ENCODE measurements at places on chromosomes 2 and 18.

- no peak overlapping the region for H3K27ac ChIP-seq
- DNase-seq = no peak
- H3K27me3 ChIP-seq = no peaks in the 10 kb centered on the region
- no peaks in the 10 kb centered on the region for H3K36me3 ChIP-seq
Measured at GRCh38 chr18:14025306-14025940, 106.8 kb downstream of the ZNF519 start.

DNA sequence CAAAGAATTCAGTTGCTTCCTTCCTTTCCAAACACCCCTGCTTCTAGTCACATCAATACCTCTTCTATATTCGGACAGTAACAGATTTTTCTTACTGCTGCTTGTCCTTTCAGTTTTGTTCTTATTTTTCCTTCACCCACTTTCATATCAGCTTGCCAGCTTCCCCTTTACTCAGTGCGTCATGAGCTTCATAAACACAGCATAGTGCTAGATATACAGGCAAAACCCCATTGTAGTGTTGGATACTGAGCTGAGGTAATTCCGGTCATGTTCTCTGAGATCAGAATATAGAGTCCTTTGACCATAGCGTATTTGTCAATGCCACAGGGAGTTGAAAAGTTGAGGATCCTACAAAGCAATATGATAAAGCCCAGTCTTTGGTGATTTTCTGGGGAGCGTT lies 2.4 kb downstream of the FARP2 start:
- peaks cover 2% of the 10 kb centered on the region for H3K27me3 ChIP-seq
- H3K4me3 ChIP-seq = no peak overlapping the region
- no peak for DNase-seq
- H3K4me1 ChIP-seq = peaks cover 21% of the 10 kb centered on the region
- H3K27ac ChIP-seq = no peak overlapping the region

GRCh38 chr2:199480966-199481365 lies 23.2 kb upstream of the SATB2 start:
- H3K27me3 ChIP-seq = no peaks in the 10 kb centered on the region
- H3K27ac ChIP-seq = no peak overlapping the region
- no peaks in the 10 kb centered on the region for H3K4me1 ChIP-seq
- DNase-seq = no peak
- no peak overlapping the region for H3K4me3 ChIP-seq
- no peaks in the 10 kb centered on the region for H3K36me3 ChIP-seq

GRCh38 chr2:232142049-232142448 lies 180.5 kb downstream of the DIS3L2 start:
- H3K4me1 ChIP-seq = peaks cover 28% of the 10 kb centered on the region
- H3K4me3 ChIP-seq = no peak overlapping the region
- DNase-seq = peak; percentile 40
- no peak overlapping the region for H3K27ac ChIP-seq
- no peaks in the 10 kb centered on the region for H3K36me3 ChIP-seq

GRCh38 chr18:55544014-55544413 lies 44.0 kb downstream of the TCF4 start:
- DNase-seq = no peak
- H3K4me3 ChIP-seq = no peak overlapping the region
- no peaks in the 10 kb centered on the region for H3K36me3 ChIP-seq
- H3K27ac ChIP-seq = no peak overlapping the region

- H3K27ac ChIP-seq = no peak overlapping the region
- peaks cover 5% of the 10 kb centered on the region for H3K27me3 ChIP-seq
- H3K36me3 ChIP-seq = no peaks in the 10 kb centered on the region
- H3K4me1 ChIP-seq = peaks cover 3% of the 10 kb centered on the region
Measured at GRCh38 chr18:50104421-50104820, 90.5 kb downstream of the MYO5B start.

- no peak overlapping the region for H3K4me3 ChIP-seq
- H3K36me3 ChIP-seq = peaks cover 3% of the 10 kb centered on the region
- no peak for DNase-seq
- no peak overlapping the region for H3K27ac ChIP-seq
- H3K27me3 ChIP-seq = peaks cover 2% of the 10 kb centered on the region
Measured at GRCh38 chr2:201275069-201275468, 14.7 kb downstream of the CASP8 start.

GRCh38 chr18:44911773-44912172 lies 231.1 kb downstream of the SETBP1 start:
- peaks cover 5% of the 10 kb centered on the region for H3K4me1 ChIP-seq
- H3K27ac ChIP-seq = no peak overlapping the region
- H3K36me3 ChIP-seq = peaks cover 25% of the 10 kb centered on the region
- DNase-seq = no peak
- H3K4me3 ChIP-seq = no peak overlapping the region

- no peak for DNase-seq
- peaks cover 6% of the 10 kb centered on the region for H3K27me3 ChIP-seq
- no peaks in the 10 kb centered on the region for H3K4me1 ChIP-seq
- H3K27ac ChIP-seq = no peak overlapping the region
- no peak overlapping the region for H3K4me3 ChIP-seq
Measured at GRCh38 chr2:21097331-21097730, 26.4 kb upstream of the TDRD15 start.

DNA sequence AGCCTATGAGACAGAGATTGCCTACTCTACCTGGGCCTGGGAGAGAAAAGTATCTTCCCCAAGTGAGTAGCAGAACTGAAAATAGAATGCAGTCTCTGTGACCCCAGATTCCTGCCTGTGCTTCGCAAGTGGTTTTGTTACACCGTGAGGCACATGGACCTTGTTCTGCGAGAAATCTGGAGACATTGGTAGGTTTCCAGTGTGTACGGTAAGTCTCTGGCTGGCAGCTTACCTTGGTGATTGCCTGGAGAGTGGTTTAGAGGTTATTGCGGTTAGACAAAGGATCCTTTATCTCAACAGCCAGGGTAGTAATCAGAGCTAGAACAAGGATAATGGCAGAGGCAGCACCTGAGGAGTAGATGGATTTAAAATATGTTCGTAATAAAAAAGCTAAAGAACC lies 606.0 kb upstream of the GCFC2 start:
- H3K27me3 ChIP-seq = no peaks in the 10 kb centered on the region
- no peak overlapping the region for H3K4me3 ChIP-seq
- H3K27ac ChIP-seq = no peak overlapping the region
- H3K4me1 ChIP-seq = no peaks in the 10 kb centered on the region
- no peak for DNase-seq

GRCh38 chr18:22624176-22624575 lies 206.5 kb upstream of the CTAGE1 start:
- DNase-seq = no peak
- no peaks in the 10 kb centered on the region for H3K4me1 ChIP-seq
- no peaks in the 10 kb centered on the region for H3K27me3 ChIP-seq
- no peaks in the 10 kb centered on the region for H3K36me3 ChIP-seq

GRCh38 chr2:148554459-148555247 lies 89.9 kb upstream of the EPC2 start:
- no peak overlapping the region for H3K27ac ChIP-seq
- H3K27me3 ChIP-seq = no peaks in the 10 kb centered on the region
- H3K4me3 ChIP-seq = no peak overlapping the region
- no peak for DNase-seq
- H3K36me3 ChIP-seq = peaks cover 8% of the 10 kb centered on the region

GRCh38 chr2:71896385-71897136 lies 251.1 kb downstream of the CYP26B1 start:
- H3K4me1 ChIP-seq = peaks cover 4% of the 10 kb centered on the region
- H3K27ac ChIP-seq = no peak overlapping the region
- no peak for DNase-seq
- H3K4me3 ChIP-seq = no peak overlapping the region
- peaks cover 6% of the 10 kb centered on the region for H3K36me3 ChIP-seq
- H3K27me3 ChIP-seq = peaks cover 6% of the 10 kb centered on the region

DNA sequence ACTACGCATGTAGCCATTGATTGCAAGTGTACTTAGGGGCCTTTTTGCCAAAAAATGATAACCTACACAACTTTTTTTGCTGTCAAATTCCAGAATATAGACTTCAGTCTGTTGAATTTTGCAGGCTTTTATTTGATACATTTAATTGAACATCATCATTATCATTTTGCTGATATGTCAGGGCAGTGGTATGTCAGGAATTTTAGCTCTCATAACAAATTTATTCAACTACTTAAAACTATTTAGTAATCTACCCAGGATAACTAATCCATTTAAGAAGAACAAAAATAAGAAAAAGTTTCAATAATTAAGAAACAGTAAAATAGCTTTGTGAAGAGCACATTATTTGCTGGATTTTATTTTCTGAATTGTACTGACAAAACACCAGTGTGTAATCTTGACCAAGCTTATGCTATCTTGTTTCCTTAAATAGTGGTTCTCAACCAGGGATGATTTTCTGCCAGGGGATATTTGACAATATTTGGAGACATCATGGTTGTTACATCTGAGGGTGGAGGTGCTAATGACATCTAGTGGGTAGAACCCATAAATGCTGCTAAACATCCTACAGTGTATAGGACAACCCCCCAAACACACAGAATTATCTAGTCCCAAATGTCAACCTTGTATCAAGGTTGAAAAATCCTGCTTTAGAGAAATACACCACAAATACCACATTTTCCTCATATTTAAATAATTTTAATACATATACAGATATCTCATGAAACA lies 12.1 kb upstream of the TTN start:
- peaks cover 3% of the 10 kb centered on the region for H3K27me3 ChIP-seq
- H3K4me3 ChIP-seq = no peak overlapping the region
- H3K36me3 ChIP-seq = no peaks in the 10 kb centered on the region
- H3K4me1 ChIP-seq = peaks cover 3% of the 10 kb centered on the region
- DNase-seq = no peak

GRCh38 chr2:79801082-79801481 lies 288.2 kb downstream of the CTNNA2 start:
- H3K36me3 ChIP-seq = no peaks in the 10 kb centered on the region
- no peaks in the 10 kb centered on the region for H3K4me1 ChIP-seq
- no peak overlapping the region for H3K27ac ChIP-seq
- no peak overlapping the region for H3K4me3 ChIP-seq
- peaks cover 3% of the 10 kb centered on the region for H3K27me3 ChIP-seq
- DNase-seq = no peak

DNA sequence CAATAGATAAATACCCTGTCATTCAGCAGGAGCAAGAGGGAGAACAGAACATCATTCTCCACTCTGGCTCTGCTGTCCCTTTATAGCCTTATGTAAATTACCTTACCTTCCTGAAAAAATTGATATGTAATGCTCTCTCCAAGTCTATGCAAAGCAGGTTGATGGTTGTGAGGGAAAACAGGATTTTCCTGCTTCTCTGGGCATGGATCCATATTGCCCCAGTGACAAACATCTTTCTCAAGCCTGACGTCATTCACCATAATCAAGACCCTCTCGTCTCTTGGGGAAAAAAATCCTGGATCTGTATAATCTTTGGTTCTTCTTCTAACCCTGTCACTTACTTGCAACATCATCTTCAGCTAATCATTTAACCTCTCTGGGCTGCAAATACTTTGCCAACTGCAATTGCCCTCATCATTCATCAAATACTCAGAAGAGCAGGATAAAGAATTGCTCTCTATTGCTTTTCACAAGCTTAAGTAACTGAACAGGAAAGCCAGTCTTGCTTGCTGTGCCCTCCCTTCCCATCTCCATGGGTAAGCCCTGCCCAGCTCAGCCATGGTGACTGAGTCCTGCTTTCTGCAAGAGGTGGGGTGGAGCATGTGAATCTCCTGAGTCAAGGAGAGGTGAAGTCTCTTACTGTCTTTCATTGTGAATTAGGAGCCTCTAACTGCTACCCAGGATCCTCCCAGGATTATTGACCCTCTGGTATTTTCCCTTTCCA lies 123.7 kb upstream of the KLF7 start:
- no peak overlapping the region for H3K4me3 ChIP-seq
- peaks cover 3% of the 10 kb centered on the region for H3K4me1 ChIP-seq
- no peak for DNase-seq
- no peaks in the 10 kb centered on the region for H3K27me3 ChIP-seq
- no peaks in the 10 kb centered on the region for H3K36me3 ChIP-seq

- no peak overlapping the region for H3K27ac ChIP-seq
- peaks cover 4% of the 10 kb centered on the region for H3K36me3 ChIP-seq
- H3K4me1 ChIP-seq = peaks cover 5% of the 10 kb centered on the region
- H3K27me3 ChIP-seq = peaks cover 3% of the 10 kb centered on the region
- H3K4me3 ChIP-seq = no peak overlapping the region
Measured at GRCh38 chr2:68435615-68436014, 31.5 kb downstream of the FBXO48 start.

- H3K36me3 ChIP-seq = no peaks in the 10 kb centered on the region
- H3K27ac ChIP-seq = no peak overlapping the region
- no peak for DNase-seq
- H3K27me3 ChIP-seq = no peaks in the 10 kb centered on the region
- no peak overlapping the region for H3K4me3 ChIP-seq
Measured at GRCh38 chr2:99860720-99861375, 281.5 kb downstream of the AFF3 start.

GRCh38 chr2:12110074-12110473 lies 363.6 kb downstream of the LPIN1 start:
- no peak overlapping the region for H3K4me3 ChIP-seq
- H3K36me3 ChIP-seq = no peaks in the 10 kb centered on the region
- no peak for DNase-seq
- peaks cover 2% of the 10 kb centered on the region for H3K27me3 ChIP-seq
- H3K27ac ChIP-seq = no peak overlapping the region

GRCh38 chr18:54242327-54242726 lies 17.9 kb upstream of the MBD2 start:
- H3K4me1 ChIP-seq = peaks cover 8% of the 10 kb centered on the region
- peaks cover 5% of the 10 kb centered on the region for H3K27me3 ChIP-seq
- no peak overlapping the region for H3K4me3 ChIP-seq
- DNase-seq = no peak

DNA sequence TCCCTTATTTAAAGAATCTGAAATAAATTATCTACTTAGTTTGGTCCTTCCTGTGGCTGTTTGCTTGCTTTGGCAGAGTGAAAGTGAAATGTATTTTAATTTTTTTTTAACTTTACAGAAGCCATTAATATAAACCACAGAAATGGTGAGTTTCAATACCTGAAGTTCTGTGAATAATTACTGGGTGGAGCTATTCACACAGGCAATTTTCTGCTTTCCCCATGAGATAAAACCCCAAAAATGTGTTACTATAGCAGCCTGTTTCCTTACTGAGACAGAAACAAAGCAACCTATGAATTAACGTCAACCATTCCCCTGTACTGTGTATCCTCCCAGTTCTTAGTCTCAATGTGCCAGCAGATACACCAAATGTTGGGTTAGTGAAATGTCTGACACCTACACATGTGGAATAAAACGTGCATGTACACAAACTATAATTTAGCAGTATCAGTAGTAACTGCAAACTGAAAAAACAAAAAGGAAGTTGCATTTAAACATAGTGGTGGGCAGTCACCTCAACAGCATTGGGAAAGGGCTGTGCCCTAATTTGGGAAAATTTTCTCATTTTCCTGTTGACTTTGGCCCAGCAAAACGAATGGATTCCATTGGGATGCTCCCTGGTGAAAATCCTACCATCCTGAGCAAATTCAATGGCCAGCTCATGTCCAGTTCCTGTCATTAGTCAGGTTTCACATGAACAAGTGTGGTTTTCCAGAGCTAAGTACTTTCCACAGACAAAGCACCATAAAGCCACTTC lies 73.1 kb upstream of the RMDN2 start:
- no peak overlapping the region for H3K4me3 ChIP-seq
- H3K27ac ChIP-seq = no peak overlapping the region
- H3K4me1 ChIP-seq = peaks cover 12% of the 10 kb centered on the region

DNA sequence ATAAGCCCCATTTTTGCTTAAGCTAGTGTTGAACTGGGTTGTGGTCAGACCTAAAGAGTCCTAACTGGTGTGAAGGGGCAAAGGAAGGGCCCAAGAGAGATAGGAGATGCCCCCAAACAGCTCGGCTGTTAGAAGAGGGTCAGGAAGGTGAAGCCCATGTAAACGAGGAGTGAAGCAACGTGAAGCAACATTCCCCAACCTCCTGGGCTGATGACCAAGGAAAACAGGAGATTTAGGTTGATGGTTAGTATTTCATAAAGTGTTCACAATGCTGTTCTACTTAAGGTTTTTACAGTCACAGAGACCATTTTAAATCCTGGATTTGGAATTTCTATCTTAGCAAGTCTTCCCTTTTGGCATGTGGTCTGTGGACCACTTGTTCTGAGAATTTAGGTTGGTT lies 144.0 kb upstream of the SERPINE2 start:
- no peak overlapping the region for H3K4me3 ChIP-seq
- DNase-seq = no peak
- H3K27ac ChIP-seq = no peak overlapping the region
- peaks cover 11% of the 10 kb centered on the region for H3K4me1 ChIP-seq
